ENCODE measurements at places on chromosomes 13 and 19.

GRCh38 chr13:65677906-65678305 is 1552.2 kb downstream of the PCDH9 start:
- H3K4me1 ChIP-seq = no peaks in the 10 kb centered on the region
- DNase-seq = no peak
- no peak overlapping the region for H3K27ac ChIP-seq
- no peaks in the 10 kb centered on the region for H3K36me3 ChIP-seq
- H3K27me3 ChIP-seq = no peaks in the 10 kb centered on the region

GRCh38 chr19:48945415-48945814 is 9.3 kb upstream of the BAX start:
- peaks cover 4% of the 10 kb centered on the region for H3K36me3 ChIP-seq
- no peak for DNase-seq
- no peaks in the 10 kb centered on the region for H3K4me1 ChIP-seq
- H3K27ac ChIP-seq = no peak overlapping the region

- H3K4me1 ChIP-seq = no peaks in the 10 kb centered on the region
- H3K27me3 ChIP-seq = no peaks in the 10 kb centered on the region
- H3K27ac ChIP-seq = no peak overlapping the region
- no peak overlapping the region for H3K4me3 ChIP-seq
Observed at GRCh38 chr13:109880371-109881346, 94.3 kb upstream of the IRS2 start.

DNA sequence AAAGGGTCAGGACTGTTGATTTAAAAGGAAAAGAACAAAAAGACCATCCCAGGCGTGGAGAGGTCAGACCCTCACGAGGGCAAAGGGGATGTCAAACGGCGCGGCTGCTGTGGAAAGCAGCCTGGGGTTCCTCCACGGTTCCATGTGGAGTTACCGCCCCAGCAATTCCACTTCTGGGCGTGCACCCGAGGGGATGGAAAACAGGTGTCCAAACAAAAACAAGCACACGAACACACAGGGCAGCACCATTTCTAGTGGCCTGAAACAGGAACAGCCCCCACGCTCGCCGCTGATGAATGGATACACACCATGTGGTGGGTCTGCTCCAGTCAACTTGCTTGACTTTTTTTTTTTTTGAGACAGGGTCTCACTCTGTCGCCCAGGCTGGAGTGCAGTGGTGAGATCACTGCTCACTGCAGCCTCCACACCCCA is 11.2 kb downstream of the AP3D1 start:
- DNase-seq = no peak
- no peaks in the 10 kb centered on the region for H3K27me3 ChIP-seq
- no peak overlapping the region for H3K4me3 ChIP-seq
- H3K36me3 ChIP-seq = peaks cover 20% of the 10 kb centered on the region
- H3K27ac ChIP-seq = no peak overlapping the region
- peaks cover 5% of the 10 kb centered on the region for H3K4me1 ChIP-seq

DNA sequence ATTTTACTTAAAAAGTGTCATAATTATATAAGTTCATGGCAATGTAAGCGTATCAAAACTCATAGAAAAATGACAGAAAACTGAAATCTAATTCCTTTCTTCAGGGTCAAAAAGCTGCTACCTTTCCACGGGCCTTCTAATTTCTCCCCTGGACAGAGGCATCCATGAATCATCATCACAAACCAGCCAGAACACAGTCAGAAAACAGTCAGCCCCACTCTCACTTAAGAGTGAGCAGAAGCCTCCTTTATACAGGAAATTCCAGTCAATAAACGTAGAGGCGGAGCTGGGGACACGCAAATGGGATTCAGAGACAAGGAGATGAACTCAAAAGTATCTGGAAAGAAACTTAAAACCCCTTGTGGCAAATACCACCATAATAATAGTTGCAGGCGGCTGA is 54.2 kb upstream of the ABCC4 start:
- no peak for DNase-seq
- H3K27ac ChIP-seq = no peak overlapping the region
- no peak overlapping the region for H3K4me3 ChIP-seq
- H3K27me3 ChIP-seq = no peaks in the 10 kb centered on the region
- H3K36me3 ChIP-seq = no peaks in the 10 kb centered on the region
- no peaks in the 10 kb centered on the region for H3K4me1 ChIP-seq

- peaks cover 2% of the 10 kb centered on the region for H3K36me3 ChIP-seq
- no peaks in the 10 kb centered on the region for H3K4me1 ChIP-seq
- no peak for DNase-seq
Observed at GRCh38 chr19:46447824-46448223, 19.1 kb upstream of the PNMA8C start.

DNA sequence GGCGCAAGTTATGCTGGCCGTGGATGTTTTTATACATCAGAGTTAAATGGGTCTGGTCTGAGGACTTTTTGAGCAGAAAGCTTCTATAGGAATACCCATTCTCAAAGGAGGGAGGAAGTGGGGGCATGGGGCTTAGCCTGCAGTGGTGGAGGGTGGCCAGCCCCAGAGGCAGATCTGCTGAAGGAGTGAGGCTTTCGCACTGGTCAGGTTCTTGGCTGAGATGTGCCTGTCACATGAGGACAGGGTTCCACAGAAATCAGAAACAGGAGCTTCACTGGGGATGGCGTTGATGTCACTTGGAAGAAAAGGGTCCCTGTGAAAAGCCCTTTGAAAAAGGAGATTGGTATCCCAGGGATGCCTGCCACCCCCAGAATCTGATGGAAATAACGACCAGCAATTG is 100.7 kb upstream of the MCF2L start:
- no peaks in the 10 kb centered on the region for H3K27me3 ChIP-seq
- no peak overlapping the region for H3K4me3 ChIP-seq
- H3K36me3 ChIP-seq = peaks cover 38% of the 10 kb centered on the region
- no peak overlapping the region for H3K27ac ChIP-seq
- H3K4me1 ChIP-seq = peaks cover 9% of the 10 kb centered on the region

GRCh38 chr13:99526549-99526948 is 25.3 kb downstream of the TM9SF2 start:
- no peak overlapping the region for H3K4me3 ChIP-seq
- H3K36me3 ChIP-seq = peaks cover 59% of the 10 kb centered on the region
- peaks cover 30% of the 10 kb centered on the region for H3K4me1 ChIP-seq
- DNase-seq = no peak
- no peaks in the 10 kb centered on the region for H3K27me3 ChIP-seq

GRCh38 chr19:38206928-38207327 is 17.1 kb downstream of the DPF1 start:
- H3K27ac ChIP-seq = no peak overlapping the region
- H3K4me3 ChIP-seq = no peak overlapping the region
- H3K36me3 ChIP-seq = no peaks in the 10 kb centered on the region
- peaks cover 2% of the 10 kb centered on the region for H3K4me1 ChIP-seq

GRCh38 chr13:79084802-79085424 is 321.1 kb downstream of the RBM26 start:
- no peaks in the 10 kb centered on the region for H3K4me1 ChIP-seq
- H3K36me3 ChIP-seq = no peaks in the 10 kb centered on the region
- no peak for DNase-seq
- no peak overlapping the region for H3K4me3 ChIP-seq

All from activated CD8-positive, alpha-beta memory T cell treated with anti-CD3 and anti-CD28 coated beads, Interleukin-2, amount 10 ng/mL, durations not matched to agents 7 days and 5 days (primary cell).